ENCODE measurements at places on chromosomes 2 and 18.
A peak's percentile ranks its signal among the peaks of the same experiment; 100 is the strongest.

GRCh38 chr2:3871002-3871401 is 167.6 kb downstream of the DCDC2C start:
- DNase-seq = no peak

- DNase-seq = no peak
Measured at GRCh38 chr2:151198645-151199044, 63.0 kb downstream of the RBM43 start.

- peak; percentile 80 for DNase-seq
Measured at GRCh38 chr2:102122115-102122514, 20.4 kb upstream of the IL1R1 start.

DNA sequence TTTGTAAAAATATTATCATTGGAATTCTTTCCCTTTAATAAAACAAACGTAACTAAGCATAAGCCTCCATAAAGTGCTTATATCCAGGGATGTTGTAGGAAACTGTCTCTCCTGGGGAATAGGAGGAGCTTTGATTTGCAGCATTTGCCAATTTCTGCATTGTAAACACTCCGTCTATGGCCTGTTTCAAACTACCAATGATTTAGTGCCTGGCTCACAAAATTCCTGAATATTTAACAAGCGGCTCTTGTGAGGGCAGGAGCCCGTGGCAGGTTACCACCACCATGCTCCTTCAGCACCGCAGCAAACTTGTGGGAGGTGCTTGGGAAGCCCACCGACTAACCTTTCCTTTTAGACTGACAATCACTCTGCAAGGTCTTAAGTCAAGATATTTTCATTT is 520.3 kb downstream of the SOX11 start:
- DNase-seq = no peak

GRCh38 chr2:217182926-217183325 is 323.1 kb upstream of the TNP1 start:
- DNase-seq = no peak

- DNase-seq = no peak
Measured at GRCh38 chr18:44659771-44660170, 20.9 kb upstream of the SETBP1 start.

DNA sequence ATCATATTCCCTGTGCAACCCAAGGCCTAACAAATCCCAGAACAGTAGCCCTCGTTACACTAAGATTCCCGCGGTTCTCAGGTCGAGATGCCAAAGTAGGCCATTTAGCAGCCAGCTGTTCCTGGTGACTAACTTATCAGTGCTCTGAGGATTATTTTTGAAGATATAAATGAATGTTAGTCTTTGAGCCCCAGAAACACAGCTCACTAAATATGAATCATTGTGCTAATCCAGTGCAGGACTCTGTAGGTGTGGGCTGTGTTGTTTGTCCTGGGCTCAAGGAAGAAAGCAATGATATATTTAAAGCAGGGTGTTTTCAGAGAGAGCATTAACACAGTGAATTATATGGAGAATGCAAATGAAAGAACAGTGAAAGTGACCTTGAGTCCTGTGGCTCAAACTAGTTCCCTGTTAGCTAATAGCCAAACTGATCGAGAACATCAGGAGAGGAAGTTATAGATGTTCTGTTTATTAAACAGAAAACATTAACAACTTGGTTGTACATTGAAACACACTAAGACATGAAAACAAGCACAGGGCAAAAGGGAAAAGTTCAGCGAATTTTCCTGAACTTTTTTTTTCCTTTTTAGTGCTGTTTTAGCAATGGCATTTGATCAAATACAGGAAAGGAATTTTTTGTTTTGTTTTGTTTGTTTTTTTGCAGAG is 228.3 kb downstream of the RNF152 start:
- DNase-seq = no peak

- DNase-seq = no peak
Measured at GRCh38 chr18:74613381-74613780, 15.7 kb downstream of the ZNF407 start.

DNA sequence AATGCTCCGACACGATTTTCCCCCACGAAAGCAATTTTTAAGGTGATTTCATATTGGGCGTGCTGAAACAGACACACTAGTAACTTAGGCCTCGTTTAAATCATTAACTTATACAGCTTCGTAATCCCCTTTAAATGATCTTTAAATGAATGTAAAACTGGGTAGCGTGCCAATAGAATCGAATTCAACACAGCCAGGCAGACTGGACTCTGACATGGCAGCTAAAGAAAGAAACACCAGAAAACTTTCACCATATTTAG is 2.4 kb upstream of the ID2 start:
- DNase-seq = no peak

GRCh38 chr2:55581874-55582547 is 35.4 kb downstream of the PPP4R3B start:
- no peak for DNase-seq

GRCh38 chr2:6924101-6924923 is 7.1 kb downstream of the RNF144A start:
- DNase-seq = no peak

DNA sequence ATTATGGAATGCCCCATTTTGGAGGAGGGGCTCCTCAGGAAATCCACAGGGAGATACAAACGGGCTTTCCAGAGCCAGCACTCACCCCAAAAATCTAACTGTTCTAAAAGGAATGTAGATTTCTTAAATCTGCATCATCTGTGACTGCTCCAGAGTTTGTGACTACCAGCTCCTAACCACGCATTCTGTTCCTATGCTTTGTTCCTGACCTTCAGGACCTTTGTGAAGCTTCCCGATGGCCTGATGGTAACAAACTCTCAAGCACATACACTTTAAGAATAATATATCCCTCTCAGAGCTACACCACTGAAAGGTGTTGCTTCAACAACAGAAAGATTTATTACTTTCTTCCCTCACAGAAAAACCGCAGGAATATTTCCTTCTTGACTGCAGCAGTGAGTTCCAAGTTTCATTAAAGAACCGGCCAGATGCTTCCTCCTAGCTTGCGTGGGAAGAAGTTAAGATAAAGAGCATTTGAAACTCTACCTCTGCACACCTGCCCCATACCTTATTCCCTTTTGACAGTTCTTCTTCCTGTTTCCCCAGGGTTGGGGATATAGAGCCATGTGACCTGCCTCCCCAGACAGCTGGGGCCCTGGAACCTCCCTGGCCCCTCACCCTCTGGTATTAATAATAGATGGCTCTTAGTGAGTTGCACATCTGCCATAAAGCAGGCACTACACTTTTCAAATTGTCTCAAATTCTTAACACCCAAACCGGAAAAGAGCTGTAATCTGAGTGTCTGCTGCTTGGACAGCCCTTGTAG is 40.2 kb upstream of the EML4 start:
- DNase-seq = no peak

DNA sequence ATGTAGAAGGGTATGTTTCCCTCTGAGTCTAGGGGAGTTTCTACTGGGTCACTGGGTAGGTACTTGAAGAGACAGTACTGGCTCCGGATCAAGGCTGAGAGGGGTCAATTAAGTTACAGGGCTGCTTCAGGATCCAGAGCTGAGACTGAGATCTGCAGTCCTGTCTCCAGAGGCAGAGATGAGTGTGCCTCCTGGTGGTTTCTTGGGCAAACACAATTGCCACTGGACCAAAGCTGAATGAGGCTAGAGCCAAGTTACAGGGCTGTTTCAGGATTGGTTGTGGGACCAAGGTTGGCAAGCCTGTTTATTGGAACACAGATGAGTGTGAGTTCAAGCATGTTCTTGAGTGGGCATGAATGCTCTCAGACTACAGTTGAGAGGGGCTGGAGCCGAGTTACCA is 157.9 kb downstream of the ADCYAP1 start:
- DNase-seq = no peak

GRCh38 chr2:59301466-59302402 is 1060.6 kb upstream of the FANCL start:
- DNase-seq = peak; percentile 32

DNA sequence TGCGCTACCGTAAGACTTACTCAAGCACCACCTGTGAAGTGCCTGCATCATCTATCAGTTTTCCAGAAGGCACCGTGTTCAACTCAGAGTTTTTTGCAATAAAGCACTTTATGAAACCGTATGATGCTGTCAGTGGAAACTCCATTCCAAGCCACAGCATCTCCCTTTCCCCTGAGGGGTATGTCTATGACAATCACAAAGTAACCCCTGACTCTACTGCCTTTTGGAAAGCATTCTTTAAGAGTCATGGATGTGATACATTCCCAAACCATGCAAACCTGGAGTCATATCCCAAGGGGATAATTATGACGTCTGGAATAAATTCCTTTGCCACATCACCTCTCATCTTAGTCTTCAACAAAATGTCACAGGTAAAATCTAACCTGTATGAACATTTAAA is 39.2 kb downstream of the UNC50 start:
- no peak for DNase-seq

GRCh38 chr2:224142397-224143312 is 103.6 kb upstream of the SERPINE2 start:
- no peak for DNase-seq

GRCh38 chr2:44980751-44981713 is 28.2 kb downstream of the SIX2 start:
- no peak for DNase-seq
